Upper lobe of right lung (tissue), 1 donor: ENCODE measurements at places on chromosomes 16 and 17. TPM values are rescaled to one million over a fixed set of nuclear protein-coding genes. Genes with fewer than 3 reads are reported as not detected.

Gene GFAP
- not detected for total RNA-seq

Gene RASD1
- total RNA-seq, result 39.2 TPM

Gene CCL18
- 31.9 TPM for total RNA-seq

Gene PPM1E
- total RNA-seq, result not detected

Gene KRT16
- not detected for total RNA-seq

Gene TUBG2
- 19.8 TPM for total RNA-seq

Gene RNF151
- total RNA-seq, result not detected

Gene COPRS
- 44.7 TPM for total RNA-seq

Gene WSCD1
- total RNA-seq, result 7.7 TPM

Gene TPSB2
- 181 TPM for total RNA-seq

Gene RAB37
- 6.8 TPM for total RNA-seq

Gene CLEC3A
- total RNA-seq, result not detected

Gene ADCY9
- total RNA-seq, result 49.6 TPM

Gene CLDN7
- 117 TPM for total RNA-seq

Gene USP7
- total RNA-seq, result 87.5 TPM

Gene SLFN13
- 25.7 TPM for total RNA-seq

Gene MYH11
- total RNA-seq, result 106 TPM

Gene ANKRD40CL
- not detected for total RNA-seq

Gene RHOT2
- total RNA-seq, result 92.5 TPM

Gene TMC6
- total RNA-seq, result 176 TPM

Gene KRT33B
- total RNA-seq, result not detected

Gene EPX
- not detected for total RNA-seq

Gene CCL3
- 9.9 TPM for total RNA-seq

Gene PRR35
- not detected for total RNA-seq

Gene PYDC1
- not detected for total RNA-seq

Gene TOM1L1
- 33.6 TPM for total RNA-seq

Gene SEPTIN1
- 8.6 TPM for total RNA-seq
